Stimulated activated CD4-positive, alpha-beta T cell treated with anti-CD3 and anti-CD28 coated beads, Interleukin-2, amount 100 ng/mL, for 4 hours (primary cell): ENCODE measurements at places on chromosomes 7 and 10.

- no peak for DNase-seq
These were observed 13.8 kb downstream of the TMEM120A start for GRCh38 chr7:75980430-75981202.

DNA sequence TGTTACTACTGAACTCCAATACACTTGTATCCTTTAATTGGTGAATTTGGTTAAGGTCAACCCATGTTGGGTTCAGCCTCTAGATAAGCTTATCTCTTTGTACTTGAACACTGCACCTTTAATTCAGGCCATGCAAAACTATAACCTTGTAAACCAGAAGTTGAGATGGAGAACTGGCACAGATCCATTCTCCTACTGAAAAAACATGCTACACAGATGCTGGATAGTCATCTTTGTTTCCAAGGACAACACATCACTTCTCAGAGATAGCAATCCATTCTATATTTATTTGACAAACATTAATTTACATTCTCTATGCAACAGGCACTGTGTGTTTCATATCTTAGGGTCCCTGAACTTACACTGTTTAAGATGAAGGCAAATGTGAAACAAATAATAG is 2.9 kb upstream of the CDK14 start:
- no peak for DNase-seq

DNA sequence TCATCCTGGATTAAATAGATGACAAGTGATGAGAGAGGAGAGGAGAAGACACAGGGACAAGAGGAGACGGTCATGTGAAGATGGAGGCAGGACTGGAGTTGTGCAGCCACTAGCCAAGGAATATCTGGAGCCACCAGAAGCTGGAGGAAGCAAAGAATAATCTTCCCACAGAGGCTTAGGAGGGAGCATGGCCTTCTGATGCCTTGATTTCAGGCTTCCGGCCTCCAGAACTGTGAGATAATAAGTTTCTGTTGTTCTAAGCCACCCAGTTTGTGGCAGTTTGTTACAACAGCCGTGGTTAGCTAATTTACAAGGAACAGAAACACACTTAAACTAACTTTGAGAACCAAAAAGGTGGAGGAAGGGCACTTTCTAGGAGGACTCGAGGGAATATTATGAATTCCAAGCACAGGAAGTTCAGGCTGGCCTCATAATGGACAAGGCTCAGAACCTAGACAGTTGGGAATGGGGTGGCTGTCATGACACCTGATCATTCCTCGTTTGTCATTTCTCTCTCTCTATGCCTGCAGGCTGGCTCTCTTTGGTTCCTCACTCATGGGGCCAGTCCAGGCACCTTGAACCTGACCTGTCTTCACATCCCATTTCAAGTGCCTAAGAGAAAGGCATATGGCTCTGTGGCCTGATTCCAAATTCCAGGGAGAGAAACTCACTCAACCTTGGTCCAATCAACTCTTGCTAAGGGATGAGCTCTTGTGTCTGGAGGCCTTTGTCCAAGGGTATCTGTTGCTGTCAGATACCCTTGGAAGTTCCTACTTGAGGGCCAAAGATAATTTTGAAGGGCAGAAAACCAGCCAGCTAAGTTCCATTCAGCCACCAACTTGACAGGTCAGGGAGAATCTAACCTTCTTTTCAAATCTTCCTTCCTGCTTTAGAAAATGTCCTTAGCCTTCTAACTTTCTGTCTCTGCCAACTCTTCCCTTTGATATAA is 33.5 kb upstream of the PDZD8 start:
- no peak for DNase-seq

GRCh38 chr7:159191236-159191635 is 46.6 kb upstream of the VIPR2 start:
- DNase-seq: no peak

GRCh38 chr7:155455132-155455693 is 2.7 kb upstream of the EN2 start:
- DNase-seq: no peak

DNA sequence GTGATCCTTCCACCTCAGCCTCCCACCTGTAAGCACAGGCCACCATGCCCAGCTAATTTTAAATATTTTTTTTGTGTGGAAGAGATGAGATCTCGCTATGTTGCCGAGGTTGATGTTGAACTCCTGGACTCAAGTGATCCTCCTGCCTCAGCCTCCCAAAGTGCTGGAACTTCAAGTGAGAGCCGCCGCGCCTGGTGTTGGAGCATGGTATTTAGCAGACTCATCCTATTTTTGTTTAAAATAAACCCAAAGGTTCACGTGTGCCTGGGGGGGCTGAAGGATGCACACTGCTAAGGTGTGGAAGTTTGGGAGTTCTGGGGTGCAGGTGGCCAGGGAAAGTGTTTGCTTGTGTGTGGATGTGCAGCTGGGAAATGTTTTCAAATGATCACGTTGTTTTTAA is 18.1 kb downstream of the PDGFA start:
- DNase-seq: no peak

DNA sequence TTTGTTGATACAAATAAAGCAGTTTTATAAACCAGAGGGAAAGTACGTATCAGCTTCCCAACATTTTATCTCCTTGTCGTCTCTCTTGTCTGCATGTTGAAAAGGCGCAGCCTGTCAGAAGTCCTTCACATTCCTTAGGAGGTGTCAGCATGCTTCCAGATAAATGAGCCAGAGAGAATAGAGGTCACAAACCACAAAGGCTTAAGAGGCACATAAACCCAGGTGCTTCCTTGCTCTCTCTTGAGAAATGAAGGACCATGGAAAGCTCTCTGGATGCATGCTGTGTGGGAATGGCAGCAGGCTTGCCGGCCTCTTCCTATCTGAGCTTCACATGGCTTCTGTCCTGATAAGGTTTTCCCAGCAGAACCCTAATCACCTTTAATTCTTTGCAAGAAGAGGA is 448.5 kb downstream of the XPNPEP1 start:
- DNase-seq: no peak

GRCh38 chr10:28796606-28797512 is 119.5 kb downstream of the BAMBI start:
- DNase-seq: no peak

DNA sequence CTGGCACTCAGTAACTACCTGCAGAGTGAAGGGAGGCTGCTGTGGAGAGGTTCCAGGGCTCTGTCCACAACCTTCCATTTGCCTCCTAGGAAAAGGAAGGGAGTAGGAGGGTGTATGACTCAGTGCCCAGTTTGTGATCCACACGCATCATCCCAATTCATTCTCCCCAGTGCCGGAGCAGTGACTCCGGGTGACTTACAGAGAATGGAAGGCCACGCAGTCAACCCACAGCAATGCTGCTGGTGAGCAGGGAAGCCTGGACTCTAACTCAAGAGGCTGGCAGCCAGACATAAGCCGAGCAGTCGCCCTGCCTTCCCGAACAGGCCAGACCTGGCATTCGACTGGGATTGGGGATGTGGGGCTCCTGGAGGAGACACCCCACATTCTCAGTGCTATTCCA is 139.9 kb downstream of the SH3PXD2A start:
- DNase-seq: no peak

- DNase-seq: no peak
These were observed 191.3 kb upstream of the PODXL start for GRCh38 chr7:131747658-131748232.

DNA sequence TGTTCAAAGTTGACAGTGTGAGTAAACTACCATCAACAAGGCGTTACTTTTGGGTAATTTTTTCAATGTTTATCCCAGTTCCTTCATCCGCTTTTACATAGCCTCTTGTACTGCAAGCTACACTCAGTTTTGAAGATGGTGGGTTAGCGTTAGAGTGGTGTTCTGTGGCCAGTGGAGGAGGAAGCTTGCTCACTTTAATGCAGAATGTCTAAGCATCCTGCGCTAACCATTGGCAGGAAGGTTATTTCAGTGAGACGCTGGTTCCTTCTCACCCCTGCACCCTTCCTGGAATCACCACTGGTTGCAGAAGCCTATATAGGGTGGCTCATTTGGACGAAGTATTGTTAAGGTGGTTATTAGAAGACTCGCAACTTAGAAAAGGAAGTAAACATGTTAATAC is 159.1 kb downstream of the CELF2 start:
- no peak for DNase-seq

- DNase-seq: no peak
These were observed 3.6 kb upstream of the CDH23 start for GRCh38 chr10:71392791-71393781.

GRCh38 chr10:119073584-119073983 is 7.0 kb downstream of the EIF3A start:
- DNase-seq: no peak

DNA sequence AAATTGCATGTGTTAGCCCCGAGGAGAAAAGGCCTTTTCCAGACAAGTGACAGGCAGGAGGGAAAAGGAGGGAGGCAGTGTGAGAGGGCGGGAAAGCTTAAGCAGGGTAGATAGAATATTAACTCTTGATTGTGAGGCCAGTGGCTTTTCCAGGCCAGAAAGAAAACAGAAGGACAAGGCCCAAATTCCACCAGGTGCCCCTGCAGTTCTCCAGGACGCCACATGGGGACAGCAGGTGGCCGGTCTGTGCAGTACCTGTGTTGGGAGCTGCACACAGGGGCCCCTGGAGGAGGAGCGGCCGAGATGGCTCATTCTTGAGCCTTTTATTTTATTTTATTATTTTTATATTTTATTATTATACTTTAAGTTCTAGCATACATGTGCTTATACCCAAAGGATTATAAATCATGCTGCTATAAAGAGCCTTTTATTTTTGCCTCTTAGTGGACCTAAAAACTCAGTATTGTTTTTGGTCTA is 141.3 kb upstream of the KLF14 start:
- no peak for DNase-seq

- no peak for DNase-seq
These were observed 356.7 kb downstream of the CALN1 start for GRCh38 chr7:72055426-72055825.

- DNase-seq: no peak
These were observed 212.9 kb downstream of the CCSER2 start for GRCh38 chr10:84541289-84541637.

- no peak for DNase-seq
These were observed 66.9 kb downstream of the NXPH1 start for GRCh38 chr7:8500286-8500685.

DNA sequence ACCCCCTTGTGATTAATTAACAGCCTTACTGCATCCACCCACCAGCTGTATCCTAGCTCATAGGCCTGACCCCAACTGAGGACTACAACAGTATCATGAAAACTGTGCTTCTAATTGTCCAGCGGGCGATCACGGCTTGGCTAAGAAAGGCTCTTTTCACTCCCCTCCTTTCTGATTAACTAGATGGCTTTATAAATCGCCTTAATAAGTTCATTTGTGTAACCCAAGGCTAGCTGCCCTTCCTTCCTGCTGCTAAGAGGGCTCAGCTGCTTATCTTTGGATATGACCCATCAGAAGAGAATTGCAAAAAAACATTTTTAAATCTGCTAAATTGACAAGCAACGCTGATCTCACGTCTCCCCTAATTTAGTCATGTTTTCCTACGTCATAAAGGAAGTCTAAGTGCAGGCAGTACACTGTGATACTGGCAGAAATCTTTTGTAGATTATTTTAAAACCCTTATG is 163.0 kb upstream of the LAMB4 start:
- DNase-seq: no peak

DNA sequence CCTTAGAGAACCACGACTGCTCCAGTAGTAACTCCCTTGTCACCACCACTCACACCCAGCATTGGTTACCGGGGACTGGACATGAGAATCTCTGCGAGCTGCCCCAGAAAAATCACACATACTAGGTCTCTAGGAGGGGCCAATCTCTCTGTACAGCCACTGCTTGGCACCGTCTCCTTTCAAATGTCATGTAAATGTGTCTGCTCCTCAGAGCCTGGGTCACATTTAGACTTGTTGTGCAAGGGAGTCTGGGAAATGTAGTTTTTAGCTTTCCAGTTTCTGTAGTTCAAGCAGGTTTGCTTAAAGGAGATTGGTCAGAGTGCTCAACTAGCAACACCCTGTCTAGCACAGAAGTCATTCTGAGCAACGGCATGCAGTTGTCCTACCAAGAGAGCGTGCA is 60.0 kb downstream of the CHN2 start:
- DNase-seq: no peak

DNA sequence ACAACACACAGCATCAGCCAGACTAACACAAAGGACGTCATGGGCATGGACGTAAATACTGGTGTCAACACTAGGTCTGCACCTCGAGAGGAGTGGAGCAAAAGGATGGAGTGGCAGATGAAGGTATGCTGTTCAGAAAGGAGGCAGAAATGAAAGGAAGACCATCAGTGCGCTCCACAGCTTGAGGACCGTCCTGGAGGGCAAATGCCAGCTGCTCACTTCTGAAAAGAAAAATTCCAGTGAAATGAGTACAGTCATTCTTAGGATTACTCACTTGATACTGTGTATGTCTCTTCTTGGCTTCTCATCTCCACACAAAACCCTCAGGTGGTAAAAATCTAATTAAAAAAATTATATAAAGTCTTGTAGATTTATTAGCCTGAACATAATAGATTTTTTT is 44.8 kb downstream of the EGFR start:
- no peak for DNase-seq

DNA sequence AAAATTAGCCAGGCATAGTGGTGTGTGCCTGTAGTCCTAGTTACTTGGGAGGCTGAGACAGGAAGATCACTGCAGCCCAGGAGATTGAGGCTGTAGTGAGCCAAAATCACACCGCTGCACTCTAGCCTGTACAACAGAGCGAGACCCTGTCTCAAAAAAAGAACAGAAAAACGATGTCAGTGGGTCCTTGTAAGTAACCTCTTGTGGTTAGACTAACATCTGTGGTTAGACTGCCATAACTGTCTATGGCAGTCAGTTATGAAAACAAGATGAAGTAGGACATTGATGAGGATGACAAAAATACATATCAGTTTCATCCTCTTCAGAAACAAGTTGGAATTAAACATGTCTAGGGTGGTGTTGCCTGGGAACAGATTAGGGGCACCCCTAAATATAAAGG is 53.3 kb downstream of the AKAP9 start:
- no peak for DNase-seq

DNA sequence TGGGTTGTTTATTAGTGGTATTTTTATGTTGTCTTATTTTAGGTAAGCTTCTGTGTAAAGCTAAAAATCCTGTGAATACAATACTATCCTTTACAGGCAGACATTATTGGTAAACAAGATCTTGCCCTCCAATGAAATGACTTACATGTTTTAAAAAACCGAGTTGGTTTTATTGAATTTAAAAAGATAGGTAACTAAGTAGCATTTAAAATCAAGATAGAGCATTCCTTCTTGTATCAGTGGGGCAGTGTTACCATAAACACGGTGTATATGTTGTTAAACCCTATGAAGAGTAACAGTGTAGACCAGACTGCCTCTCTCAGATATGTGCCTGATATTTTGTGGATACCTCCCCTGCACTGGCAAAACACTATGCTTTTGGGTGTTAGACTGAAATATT is 81.0 kb downstream of the SNX10 start:
- DNase-seq: no peak

DNA sequence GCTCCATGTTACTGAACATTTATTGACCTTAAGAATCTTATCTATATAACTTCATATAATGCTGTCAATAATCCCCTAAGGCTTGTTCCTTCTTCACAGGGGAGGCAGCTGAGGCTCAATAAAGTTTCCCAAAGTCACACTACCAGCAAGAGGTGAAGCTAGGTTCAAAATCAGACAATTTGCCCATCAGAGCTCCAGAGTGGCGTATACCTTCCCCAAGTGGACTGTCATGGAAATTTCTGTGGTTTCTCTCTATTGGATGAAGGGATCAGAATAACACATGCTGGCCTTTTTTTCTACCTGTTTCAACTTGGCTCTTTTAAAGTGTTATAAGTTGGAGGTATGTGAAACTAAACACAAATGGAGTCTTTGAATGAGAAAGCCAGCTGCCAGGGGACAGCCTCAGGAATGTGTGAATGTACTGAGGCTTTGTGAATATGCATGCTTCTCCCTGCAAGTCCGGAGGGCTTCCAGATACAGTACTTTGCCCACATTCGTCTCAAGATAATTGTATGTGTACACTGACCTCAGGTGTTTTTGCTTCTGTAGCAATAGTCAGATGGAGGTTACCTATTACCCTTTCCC is 656.3 kb upstream of the CELF2 start:
- no peak for DNase-seq
